ENCODE measurements at places on chromosomes 3 and 15.

DNA sequence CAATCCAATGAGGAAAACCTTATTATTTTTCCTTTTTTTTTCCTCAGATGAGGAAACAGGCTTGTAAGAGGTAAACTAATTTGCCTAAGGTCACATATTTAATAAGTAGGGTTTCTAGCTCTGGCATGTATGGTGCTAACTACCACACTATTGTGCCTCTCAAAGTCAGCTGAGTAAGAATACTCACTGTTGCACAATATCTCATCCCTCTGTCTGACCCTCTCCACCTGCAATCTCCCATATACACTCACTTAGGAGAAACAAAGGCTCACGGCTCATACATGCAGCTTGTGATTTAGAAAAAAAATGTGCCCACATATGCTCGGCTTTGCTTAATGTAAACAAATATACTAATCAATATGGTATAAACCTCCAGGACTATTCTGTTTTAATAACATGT lies 10.4 kb upstream of the ARIH1 start:
- DNase-seq = no peak

- no peak for DNase-seq
Measured at GRCh38 chr3:111895071-111895470, 36.0 kb downstream of the PHLDB2 start.

DNA sequence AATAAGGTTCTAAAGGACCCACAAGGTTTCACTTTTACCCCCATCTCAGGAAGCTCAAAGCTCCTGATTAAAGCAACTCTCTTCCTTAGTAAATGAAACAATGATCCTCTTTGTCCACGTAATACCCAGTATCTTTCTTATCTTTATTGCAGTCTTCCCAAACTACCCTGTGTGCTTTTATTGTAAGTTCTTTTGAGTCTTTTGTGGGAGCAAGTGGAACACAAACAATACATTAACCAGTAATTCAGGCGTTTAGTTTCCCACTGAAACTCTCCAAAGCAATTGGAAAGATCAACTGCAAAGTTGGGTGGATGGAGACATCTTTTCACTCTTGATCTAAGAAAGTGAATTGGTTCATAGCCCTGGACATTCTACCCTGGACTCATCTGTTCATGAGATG lies 240.0 kb downstream of the ZNF621 start:
- no peak for DNase-seq

DNA sequence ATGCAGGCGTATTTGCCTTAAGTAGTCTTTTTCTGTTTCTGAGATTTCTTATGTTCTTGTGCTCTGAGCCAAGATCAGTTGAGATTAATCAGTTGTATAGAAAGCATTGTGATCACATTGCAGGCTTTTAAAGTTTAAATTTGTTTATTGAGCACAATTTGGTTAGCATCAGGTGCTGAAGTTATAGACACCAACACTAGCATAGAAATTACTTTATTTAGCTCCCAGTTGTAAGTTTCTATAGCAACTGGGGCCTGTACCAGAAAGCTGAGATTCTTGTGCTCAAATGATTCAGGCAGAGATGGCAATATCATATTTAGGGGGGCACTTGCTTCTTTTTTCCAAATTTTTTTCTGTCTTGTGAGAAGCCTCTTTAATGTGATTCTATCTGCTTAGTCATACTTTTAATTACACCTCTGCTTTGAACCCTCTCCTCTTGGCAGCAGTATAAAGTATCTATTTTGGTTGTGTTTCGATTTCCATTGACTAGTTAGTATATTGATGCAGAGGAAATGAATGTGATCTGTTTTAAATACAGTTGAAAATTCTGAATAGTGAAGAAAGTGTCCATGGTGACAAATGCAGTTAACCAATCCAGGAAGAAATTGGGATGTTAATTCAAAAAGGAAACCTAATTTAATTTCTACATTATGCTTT lies 241.7 kb upstream of the GBE1 start:
- no peak for DNase-seq

DNA sequence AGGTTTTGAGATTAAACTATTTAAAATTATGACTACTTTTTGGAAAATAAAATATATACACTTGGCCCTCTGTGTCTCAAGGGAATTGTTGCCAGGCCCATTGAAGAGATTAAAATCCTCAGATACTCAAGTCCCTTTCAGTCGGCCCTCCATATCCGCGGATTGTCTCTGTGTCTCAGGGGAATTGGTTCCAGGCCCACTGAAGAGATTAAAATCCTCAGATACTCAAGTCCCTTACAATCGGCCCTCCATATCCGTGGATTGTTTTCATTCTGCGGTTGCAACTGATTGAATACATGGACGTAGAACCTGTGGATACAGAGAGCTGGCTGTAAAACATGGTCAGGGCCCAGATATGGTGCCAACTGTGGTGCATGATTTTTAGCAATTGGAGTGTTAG lies 15.7 kb upstream of the LRCH3 start:
- no peak for DNase-seq

DNA sequence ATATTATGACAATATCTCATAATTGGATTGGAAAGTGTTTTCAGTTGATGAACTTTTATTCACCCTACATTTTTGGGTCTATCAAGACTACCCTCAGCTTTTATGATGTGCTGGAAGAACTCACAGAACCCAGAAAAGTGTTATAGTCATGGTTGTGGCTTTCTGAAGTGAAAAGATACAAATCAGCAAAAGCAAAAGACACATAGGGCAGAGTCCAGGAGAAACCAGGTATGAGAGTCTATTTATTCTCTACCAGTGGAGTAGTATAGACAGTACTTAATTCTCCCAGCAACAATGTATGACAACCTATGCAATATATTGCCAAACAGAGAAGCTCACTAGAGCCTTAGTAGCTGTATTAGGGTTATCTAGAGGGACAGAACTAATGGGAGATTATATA lies 280.4 kb upstream of the TTC14 start:
- no peak for DNase-seq

DNA sequence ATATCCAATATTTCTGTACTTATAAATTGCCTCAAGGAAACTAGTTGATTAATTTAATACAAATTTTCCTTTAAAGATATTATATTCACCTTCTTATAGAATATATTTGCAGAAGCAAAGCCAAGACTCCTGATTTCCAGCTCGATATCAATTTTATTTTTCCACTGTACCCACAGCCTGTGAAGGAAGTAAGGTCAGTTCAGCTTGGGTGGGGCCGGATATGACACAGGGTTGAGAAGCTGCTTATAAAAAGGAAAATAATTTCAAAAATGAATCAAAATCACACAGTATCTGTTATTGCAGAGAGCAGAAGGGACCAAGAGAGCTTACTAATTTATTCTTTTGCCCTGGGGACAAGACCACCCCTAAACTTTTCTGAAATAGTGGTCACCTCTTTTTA lies 491.4 kb downstream of the TUSC7 start:
- DNase-seq = no peak

- DNase-seq = no peak
Measured at GRCh38 chr3:141477224-141477623, 9.6 kb upstream of the RASA2 start.

DNA sequence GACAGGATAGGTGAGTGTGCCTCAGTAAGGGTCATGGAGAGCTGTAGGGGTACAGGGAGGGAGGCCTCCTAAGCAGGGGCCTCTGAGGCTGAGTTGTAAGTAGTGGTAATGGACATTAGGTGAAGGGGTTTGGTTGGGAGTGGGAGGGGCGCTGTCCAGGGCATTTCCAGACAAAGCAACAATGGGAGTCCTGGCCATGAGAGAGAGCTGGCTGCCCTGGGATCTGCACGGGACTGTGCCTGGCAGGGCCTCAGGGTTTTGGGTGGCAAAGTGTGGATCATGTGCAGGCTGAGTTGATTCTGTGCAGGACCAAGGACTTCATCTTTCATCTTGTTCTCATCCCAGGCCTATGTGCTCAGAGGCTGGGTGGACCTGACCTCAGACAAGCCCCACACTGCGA lies 4.6 kb downstream of the TTC21A start:
- no peak for DNase-seq

DNA sequence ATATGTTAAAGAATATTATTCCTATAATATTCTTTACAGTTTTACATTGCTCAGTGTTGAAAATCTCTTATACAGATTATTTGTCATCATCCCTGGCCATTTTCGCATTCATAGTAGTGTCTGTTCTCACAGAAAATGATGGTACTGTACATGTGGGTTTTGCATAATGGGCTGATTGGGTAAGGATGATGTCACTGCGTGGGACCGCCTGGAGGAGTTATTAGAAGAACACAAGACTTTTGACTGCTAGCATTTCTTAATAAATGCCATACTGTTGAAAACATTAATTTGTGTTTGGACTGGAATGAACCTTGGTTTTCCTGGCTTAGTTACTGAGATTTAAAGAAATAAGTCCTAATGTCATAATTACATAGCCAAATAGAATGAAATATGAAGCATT lies 20.3 kb downstream of the LRCH3 start:
- no peak for DNase-seq

DNA sequence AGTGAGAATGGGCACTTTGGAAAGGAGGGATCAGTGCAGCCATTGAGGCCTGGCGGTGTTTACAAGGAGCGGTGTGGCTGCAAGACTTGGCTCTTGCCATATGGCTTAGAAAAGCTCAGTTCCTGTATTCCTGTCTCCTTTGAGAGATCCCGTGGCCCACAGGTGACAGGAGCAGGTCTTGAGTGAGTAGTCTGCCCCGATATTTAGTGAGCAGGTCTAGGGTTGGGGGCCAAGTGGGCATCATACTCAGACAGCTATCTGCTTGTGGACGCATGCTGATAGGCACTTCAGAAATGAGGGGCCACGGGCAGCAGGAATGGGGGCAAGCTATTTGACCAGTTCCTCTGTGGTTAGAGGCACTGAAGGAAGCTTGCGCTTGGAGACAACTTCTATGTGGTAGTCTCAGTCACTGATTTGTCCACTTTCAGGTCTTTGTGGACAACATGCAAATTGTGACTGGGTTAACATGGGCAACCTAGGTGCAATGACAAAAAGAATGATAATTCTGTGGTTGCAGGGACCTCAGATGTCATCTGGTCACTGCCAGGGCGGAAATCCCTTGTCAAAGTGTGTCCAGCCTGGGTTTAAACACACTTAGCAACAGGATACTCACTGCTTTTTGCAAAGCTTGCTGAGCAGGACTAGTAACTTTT lies 1.1 kb downstream of the TMED3 start:
- DNase-seq = no peak

- no peak for DNase-seq
Measured at GRCh38 chr15:101240358-101240757, 11.5 kb downstream of the CHSY1 start.

DNA sequence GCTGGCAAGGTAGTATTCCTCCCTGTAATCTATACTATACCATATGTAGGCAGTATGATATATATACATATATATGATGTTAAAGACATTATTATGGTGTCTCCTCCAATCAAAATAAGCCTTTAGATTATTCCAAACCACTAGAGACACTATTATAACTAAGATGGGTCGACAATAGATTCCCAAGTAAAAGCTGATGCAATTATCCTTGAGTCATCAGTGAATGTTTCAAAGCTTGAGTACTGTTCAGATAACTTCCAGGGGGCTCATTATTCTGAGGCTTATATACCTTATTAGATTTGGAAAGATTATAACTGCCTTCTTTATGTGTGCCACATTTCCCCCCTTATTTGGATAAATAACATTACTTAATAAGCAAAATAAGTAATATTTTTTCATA lies 11.9 kb upstream of the C3orf38 start:
- DNase-seq = no peak

All from stimulated activated CD8-positive, alpha-beta memory T cell treated with anti-CD3 and anti-CD28 coated beads, Interleukin-2, amount 100 ng/mL, for 1 hour (primary cell).